ENCODE measurements at places on chromosomes 11 and 22.

DNA sequence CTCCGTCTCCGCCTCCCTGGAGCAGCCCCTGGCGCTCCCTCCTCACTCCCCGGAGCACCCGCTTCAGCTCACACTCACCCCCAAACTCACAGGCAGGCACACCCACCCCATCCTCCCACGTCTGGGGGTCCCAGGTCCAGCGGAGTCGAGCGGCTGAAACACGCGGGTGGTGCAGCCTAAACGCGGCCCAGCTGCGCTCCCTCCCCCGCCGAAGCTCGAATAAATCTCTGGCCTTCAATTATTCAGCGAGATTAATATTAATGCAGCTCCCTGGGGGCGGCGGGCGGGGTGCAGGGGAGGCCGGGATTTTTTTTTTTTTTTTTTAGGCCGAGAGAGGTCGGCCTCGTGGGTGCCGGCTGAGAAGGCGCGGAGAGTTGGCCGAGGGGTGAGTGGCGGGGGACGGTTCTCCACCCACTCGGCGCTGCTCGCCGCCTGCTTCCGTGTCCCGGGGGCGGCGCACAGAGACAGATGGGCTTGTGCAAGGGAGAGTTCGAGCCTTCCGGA is 524 bp upstream of the SLC1A2 start:
- DNase-seq = no peak

- no peak for DNase-seq
These were observed 116.6 kb downstream of the NAV2 start for GRCh38 chr11:19829109-19829837.

DNA sequence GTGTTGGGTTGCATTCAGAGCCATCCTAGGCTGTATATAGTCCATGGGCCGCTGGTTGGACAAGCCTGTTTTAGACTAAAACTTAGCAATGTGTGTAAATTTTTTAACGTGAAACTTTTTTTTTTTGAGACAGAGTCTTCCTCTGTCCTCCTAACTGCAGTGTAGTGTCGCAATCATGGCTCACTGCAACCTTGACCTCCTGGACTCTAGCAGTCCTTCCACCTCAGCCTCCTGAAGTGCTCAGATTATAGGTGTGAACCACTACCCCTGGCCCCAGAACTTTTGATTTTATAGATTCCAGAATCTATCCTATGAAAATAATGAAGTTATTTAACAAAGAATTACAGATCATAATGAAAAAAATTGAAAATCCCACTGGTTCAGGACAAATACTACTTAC is 29.9 kb upstream of the PANX2 start:
- no peak for DNase-seq

GRCh38 chr11:99585606-99586005 is 564.9 kb downstream of the CNTN5 start:
- DNase-seq = no peak

DNA sequence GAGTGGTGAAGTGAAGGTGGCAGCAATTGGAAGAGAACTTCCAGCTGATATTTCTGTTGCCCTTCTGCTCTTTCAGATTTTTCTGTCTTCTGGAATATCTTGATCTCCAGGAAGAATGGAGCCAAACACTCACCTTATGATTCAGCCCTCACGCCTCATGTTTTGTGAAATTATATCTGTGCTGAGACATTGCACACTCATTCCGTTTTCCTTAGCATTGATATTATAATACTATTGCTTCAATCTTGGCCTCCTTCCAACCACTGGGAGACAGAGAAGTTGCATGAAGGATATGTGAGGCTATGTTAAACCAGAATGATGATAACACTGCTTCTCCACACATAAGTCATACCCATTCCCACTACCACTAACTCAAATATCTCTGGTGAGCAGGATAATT is 177.9 kb downstream of the ETS1 start:
- DNase-seq = no peak

- DNase-seq = no peak
These were observed 7.1 kb downstream of the TSKU start for GRCh38 chr11:76790251-76790650.

DNA sequence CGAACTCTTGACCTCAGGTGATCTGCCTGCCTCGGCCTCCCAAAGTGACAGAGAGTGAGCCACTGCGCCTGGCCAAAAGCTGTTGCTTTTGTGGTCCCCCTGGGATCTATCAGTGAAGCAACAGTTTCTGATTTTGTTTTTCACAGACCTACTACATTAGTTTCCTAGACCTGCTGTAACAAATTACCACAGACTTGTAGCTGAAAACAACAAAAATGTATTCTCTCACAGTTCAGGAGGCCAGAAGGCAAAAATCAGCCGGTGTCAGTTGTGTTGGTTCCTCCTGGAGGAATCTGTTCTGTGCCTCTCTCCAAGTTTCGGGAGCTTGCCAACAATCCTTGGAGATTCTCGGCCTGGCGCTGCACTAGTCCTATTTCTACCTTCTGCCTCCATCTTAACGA is 8.5 kb upstream of the SLC35C1 start:
- DNase-seq = no peak

DNA sequence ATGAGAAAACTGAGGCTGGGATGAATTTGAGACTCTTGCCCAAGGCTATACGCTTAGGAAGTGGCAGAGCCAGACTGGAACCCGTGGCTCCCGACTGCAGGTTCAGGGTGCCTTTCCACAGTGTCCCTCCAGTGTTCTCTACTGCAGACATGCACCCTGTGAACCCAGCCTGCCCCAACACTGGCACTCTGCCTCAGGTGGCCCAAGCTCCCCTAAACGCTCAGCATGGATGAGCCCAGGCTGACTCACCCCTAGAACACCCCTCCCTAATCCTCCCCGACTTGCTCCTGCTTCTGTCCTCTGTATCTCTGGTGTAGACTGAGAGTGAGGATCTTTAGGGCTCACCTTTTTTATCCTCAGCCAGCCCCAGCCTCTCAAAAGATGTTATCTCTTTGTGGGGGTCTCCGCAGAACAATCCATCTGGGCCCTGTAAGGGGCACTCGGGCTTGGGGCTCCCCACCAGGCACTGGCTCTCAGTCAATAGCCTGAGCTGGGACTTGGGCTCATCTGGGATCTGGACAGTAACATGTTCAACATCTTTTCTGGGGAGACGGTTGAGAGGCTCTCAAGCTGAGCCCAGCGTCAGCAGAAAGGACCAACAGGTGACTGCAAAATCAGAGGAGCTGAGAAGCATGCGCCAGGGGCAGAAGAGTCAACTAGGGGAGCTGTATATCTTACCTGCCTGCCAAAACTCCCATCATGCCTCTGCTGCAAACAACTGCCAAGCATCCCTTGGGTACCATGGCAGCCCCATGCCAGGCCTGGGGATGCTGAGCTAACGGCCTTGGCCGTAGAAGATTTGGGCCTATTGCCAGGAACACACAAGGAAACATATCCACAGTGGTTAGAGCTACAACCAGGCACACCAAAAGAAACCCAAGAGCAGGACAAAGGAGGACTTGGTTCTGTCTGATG is 176.2 kb downstream of the BUD13 start:
- DNase-seq = no peak

GRCh38 chr11:71082454-71082853 is 169.9 kb downstream of the SHANK2 start:
- no peak for DNase-seq

DNA sequence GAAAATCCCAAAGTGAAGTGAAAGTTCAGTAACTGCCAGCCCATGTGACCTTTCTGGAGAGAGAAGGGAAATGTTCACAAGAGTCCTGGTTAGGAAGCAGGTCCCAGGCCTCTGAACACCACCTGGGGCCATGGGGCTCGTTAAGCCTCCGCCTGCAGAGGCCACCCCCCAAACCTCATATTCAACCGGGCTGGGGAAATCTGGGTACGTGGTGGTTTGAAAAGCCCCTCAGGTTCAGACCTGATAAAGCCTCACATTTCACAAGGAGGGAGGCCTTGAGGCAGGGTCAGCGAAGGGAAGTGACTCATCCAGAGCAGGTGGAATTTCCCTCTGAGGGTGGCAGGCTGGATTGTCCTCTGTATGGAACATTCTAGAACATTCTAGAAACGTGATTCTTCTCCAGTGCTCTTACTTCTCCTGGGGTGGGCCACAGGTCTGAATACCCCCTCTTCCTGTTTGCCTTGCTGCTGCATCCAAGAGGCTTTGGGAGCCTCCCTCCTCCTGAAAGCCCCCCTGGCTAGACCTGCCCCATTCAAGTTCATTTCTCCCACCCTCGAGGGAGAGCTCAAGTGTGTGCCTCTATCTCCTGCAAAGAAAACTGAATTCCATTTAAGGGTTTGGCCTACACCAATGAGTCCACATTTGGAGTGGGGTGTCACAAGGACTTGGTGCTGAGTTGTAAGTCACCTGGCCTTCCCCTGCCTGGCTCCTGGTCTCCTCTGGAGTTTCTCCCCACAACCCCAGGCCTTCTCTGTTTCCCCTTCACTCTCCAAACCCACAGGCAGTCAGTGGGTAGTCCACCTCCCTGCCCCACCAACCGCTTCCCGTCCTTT is 6.3 kb downstream of the FXYD2 start:
- DNase-seq = no peak

GRCh38 chr11:87213444-87213843 is 175.7 kb downstream of the TMEM135 start:
- no peak for DNase-seq

DNA sequence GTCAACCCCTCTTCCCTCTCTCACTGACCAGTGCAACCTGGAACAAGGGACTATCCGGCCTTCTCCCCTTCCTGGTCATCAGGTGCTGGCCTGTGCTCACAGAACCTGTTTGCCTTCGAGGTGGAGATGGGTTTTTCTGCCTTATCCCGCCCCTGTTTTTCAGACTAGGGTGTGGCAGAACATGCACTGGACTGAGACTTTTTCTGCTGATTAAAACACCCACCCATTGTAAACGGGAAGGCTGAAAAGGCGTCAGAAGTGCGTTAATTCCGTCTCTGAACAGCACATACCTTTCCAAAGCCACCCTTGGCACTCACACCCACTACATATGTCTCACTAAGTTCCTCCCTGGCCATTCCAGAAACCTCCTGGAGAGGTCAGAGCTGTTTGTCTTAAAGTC is 4.4 kb upstream of the B3GNT6 start:
- no peak for DNase-seq

- no peak for DNase-seq
These were observed 466.4 kb downstream of the MN1 start for GRCh38 chr22:27335102-27335660.

DNA sequence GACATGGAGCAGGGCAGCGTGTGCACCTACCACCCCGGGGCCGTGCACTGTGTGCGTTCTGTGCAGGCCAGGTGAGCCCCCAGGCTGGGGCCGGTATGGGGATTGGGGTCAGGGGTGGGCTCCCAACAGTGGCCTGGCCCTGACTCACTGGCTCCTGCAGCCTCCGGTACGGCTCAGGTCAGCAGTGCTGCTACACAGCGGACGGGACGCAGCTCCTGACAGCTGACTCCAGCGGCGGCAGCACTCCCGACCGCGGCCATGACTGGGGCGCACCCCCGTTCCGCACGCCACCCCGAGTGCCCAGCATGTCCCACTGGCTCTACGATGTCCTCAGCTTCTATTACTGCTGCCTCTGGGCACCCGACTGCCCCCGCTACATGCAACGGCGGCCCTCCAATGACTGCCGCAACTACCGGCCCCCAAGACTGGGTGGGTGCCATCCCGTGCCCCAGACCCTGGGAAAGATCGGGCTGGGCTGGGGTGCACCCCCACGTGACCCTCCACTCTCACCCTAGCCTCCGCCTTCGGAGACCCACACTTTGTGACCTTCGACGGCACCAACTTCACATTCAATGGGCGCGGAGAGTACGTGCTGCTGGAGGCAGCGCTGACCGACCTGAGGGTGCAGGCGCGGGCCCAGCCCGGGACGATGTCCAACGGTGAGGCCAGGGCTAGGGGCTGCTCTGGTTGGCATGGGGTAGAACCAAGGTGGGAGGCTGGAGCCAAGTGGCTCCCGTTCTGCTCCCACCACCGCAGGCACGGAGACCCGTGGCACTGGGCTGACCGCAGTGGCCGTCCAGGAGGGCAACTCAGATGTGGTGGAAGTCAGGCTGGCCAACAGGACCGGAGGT is 4.4 kb downstream of the SUSD2 start:
- no peak for DNase-seq

GRCh38 chr11:9619004-9619403 is 44.9 kb upstream of the SWAP70 start:
- no peak for DNase-seq

- no peak for DNase-seq
These were observed 760 bp upstream of the CELSR1 start for GRCh38 chr22:46537946-46538813.

DNA sequence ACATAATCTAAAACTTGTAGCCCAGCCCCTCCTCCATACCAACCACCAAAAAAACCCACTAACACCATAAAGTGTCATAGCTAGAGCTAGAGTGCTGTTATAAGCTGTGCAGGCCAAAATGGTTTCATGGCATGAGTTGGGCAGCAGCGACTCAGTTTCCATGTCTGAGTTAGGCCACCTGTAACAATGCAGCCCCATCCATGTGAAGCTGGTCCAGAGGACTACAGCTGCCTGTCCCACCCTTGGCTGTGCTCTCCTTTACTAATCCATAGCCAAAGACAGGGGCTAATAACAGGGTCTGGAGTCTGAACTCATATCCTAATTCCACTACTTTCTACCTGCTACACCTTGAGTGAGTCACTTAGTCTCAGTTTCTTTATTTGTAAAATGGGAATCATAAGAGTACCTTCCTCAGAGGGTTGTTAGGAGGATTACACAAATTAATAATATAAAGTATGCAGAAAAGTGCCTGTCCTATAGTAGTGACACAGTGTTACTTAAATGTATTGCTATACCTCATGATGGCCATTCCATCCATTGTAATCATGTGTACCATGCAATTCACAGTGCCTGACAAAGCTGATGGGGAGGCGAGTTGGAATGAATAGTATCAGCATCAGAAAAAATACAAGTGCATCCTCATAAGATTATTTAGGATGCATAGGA is 20.6 kb downstream of the KCNQ1OT1 start:
- DNase-seq = no peak

GRCh38 chr11:61049063-61049377 is 53.3 kb upstream of the CD5 start:
- DNase-seq = no peak

DNA sequence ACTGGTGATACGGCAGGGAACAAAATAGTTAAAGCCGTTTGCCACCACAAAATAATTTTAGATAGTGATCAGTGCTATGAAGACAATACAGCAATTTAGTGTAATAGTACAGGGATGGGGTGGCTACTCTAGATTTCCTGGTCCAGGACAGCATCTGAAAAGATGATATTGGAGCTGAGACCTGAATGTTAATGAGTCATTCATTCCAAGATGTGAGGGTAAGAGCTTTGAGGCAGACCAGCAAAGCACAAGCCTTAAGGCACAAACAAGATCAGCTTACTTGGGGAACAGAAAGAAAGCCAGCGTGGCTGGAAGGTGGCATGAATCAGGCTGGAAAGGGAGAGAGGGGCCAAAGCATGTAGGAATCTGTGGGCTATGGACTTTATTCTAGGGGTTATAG is 132.3 kb downstream of the TRIM44 start:
- DNase-seq = no peak

- DNase-seq = no peak
These were observed 65.1 kb upstream of the RRAS2 start for GRCh38 chr11:14424096-14424495.

Data from cerebellar nuclear complex (tissue), 1 donor.